HepG2 (cell line): ENCODE measurements at places on chromosomes 5 and 9. TPM values are rescaled to one million over a fixed set of nuclear protein-coding genes. Genes with fewer than 3 reads are reported as not detected.

DNA sequence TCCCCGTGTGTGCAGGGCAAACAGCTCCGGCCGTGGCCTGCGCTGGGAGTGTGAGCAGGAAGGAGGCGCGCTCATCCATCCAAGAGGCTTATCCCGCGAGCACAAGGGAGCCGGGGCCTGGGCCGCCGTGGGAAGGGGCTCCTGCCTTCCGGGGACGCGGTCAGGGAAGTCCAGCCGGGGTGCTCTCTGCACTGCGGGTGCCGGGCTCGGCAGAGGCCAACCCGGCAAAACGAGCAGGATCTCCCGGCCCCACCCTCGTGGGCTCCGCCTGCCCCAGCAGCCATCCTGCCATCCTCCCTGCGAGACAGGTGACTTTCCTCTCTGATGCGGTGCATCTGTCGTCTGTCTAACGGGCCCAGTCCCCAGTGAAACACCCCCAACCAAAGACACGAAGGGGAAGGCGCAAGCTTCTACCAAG, 244.2 kb downstream of the AUH start:
- H3K4me1 ChIP-seq, result peaks cover 24% of the 10 kb centered on the region
- H3K36me3 ChIP-seq, result no peaks in the 10 kb centered on the region
- H3K27me3 ChIP-seq, result no peaks in the 10 kb centered on the region
- no peak for DNase-seq
- H3K4me3 ChIP-seq, result no peak overlapping the region

- peak; percentile 68 for DNase-seq
- H3K4me1 ChIP-seq, result peaks cover 12% of the 10 kb centered on the region
- H3K27me3 ChIP-seq, result no peaks in the 10 kb centered on the region
- H3K4me3 ChIP-seq, result no peak overlapping the region
- H3K36me3 ChIP-seq, result no peaks in the 10 kb centered on the region
Measured at GRCh38 chr5:42074353-42074752, 149.3 kb downstream of the FBXO4 start.

- no peak overlapping the region for H3K27ac ChIP-seq
- DNase-seq, result peak; percentile 57
- no peak overlapping the region for H3K4me3 ChIP-seq
- H3K4me1 ChIP-seq, result peaks cover 30% of the 10 kb centered on the region
- H3K27me3 ChIP-seq, result no peaks in the 10 kb centered on the region; the same call in 1 of the 2 replicates
Measured at GRCh38 chr9:33225319-33226147, 14.4 kb upstream of the SPINK4 start.

The BTNL8 gene
- total RNA-seq, result not detected in 2 replicates
